ENCODE measurements at places on chromosomes 16 and 17. TPM values are rescaled to one million over a fixed set of nuclear protein-coding genes. Genes with fewer than 3 reads are reported as not detected.

- DNase-seq: no peak
Observed at GRCh38 chr16:24132797-24133155, 123.4 kb upstream of the CACNG3 start.

GRCh38 chr17:30964876-30965275, 6.0 kb upstream of the RNF135 start:
- no peak for DNase-seq

- no peak for DNase-seq
Observed at GRCh38 chr17:54455251-54455868, 445.3 kb upstream of the TOM1L1 start.

GRCh38 chr16:88319116-88319965, 63.4 kb upstream of the ZNF469 start:
- DNase-seq: no peak

GRCh38 chr16:14043278-14043677, 27.8 kb upstream of the MRTFB start:
- no peak for DNase-seq

GRCh38 chr16:12453832-12454231, 349.9 kb downstream of the CPPED1 start:
- DNase-seq: no peak

MGAT5B gene
- total RNA-seq: 0.09 TPM

GRCh38 chr16:51057969-51058337, 93.1 kb downstream of the SALL1 start:
- DNase-seq: no peak

- no peak for DNase-seq
Observed at GRCh38 chr16:28549301-28549899, 4.3 kb upstream of the SGF29 start.

DNA sequence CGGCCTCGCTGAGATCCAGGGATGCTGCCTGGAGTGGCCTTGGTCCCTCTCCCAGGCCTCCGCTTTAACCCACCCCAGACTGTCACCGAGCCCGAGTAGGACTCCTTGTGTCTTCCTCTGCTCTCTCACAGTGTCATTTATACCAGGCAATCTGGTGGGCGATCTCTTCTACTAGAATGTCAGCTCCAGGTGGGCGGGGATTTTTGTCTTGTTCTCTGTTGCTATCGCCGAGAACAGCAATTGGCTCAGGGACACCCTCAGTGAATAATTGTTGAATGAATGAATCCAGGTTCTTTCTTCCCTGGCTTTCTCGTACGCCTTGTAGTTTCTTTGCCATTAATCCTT, 591 bp downstream of the DHX38 start:
- peak; percentile 11 for DNase-seq

- DNase-seq: no peak
Observed at GRCh38 chr17:44087319-44087718, 16.8 kb downstream of the G6PC3 start.

DNA sequence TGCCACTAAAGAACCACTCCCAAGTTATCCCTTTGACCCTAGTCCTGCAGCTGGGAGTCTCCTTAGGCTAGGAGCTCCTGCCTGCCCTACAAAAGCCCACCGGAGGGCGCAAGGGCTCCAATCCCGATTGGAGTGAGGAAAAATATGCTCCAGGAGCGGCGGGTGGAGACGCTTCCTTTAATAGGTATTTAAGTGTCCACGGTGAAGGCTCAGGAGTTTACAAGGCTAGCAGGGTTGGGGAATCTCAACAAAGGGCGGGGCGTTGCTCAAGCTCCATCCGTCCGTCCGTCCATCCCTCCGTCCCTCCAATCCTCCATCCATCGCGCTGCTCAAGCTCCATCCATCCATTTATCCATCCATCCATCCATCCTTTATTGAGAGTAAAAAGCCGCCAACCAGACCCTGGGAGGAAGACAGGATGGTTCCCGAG, 556 bp upstream of the SPNS1 start:
- DNase-seq: no peak

DPEP3 gene
- total RNA-seq: 0.14 TPM

- no peak for DNase-seq
Observed at GRCh38 chr16:78552106-78552675, 452.7 kb downstream of the WWOX start.
